Stimulated activated CD4-positive, alpha-beta T cell treated with anti-CD3 and anti-CD28 coated beads, Interleukin-12 subunit alpha, Interleukin-12 subunit beta, amount 100 ng/mL, for 24 hours (primary cell): ENCODE measurements at places on chromosomes 3 and 15.

DNA sequence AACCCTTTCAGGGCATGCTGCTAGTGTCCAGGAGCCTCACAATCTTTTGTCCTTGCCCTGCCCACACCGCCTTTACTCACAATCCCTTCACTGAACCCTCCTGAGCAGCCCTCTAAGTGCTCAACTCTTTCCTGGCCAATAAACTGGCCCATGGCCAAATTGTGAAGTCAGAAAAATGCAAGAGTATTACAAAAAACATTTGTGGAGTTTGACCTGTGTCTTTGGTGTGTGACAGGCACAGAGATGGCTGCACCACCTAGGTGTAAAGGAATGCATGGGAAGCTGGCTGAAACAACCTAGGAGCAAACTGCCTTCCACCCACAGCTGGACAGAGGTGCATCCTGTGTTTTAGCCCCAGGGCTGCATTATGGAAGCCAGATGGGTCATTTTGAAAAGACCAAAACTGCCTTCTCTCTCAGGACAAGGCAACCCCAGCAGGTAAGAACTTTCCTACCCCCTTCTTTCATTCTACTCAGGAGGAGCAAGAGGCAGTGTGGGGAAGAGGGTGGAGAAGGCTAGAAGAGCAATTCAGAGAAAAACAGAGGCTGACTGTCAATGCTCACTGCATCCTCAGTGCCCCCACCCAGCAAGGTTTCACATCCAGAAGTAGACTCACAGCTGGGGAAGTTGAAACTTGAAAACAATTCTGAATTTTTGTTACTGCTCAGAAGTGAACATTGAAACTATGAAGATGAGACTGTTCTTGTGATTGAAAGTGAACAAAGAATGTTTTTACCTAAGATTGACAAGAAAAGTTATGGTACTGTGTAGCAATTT lies 78.6 kb downstream of the TRIM42 start:
- no peak for DNase-seq

DNA sequence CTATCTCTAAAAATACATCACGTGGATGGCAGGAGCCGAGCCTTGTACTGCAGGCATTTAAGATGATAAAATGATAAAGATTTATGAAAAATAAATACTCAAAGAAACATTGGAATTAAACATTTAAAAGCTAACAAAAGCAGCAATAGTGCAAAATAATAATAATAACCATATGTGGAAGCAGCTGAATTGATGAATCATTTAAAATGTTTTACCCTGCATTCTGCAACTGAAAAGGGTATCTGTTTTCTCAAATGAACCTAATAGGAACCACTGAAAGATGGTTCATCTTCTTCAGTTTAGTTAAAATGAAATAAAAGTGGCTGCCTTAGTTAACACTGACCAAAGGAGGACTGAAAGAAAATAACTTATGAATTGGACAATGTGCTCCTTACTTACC lies 436.1 kb downstream of the TUSC7 start:
- no peak for DNase-seq

DNA sequence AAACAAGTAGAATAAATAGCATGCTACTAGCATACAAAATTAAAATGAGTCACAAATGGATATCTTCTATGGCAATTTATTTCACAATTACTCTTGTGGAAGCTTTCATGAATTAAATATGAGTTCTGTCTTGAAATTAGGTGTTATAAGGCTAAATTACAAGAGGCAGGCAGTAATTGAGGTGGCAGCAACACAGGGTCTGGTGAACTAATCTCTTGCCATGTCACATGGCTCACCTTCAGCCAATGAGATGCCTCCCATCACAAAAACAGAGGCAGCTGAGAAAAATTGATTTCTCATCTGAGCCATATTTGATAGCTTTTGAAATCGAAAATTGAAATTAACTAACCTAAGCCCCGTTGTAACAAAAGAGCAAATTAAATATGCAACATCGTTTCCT lies 268.8 kb downstream of the NR2F2 start:
- no peak for DNase-seq

DNA sequence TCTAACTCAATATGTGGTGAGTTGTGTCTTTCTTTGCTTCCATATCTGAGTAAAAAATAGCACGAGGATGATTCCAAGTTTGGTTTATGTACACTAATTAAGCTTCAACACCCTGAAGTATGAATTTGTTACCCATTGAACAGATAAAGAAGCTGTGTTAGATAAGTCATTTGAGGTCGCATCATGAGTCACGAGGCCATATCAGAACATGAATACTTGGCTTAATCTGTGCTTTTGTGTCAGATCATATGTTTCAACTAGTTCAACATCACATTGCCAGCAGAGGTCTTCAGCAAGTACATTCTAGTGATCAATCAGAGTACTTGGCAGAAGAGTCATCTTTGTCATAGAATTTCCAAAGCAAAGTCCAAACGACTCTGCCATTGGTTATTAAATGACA lies 26.3 kb upstream of the MITF start:
- no peak for DNase-seq

GRCh38 chr3:187064210-187065115 lies 74.8 kb downstream of the RPL39L start:
- DNase-seq: no peak

GRCh38 chr15:31317421-31318327 lies 9.0 kb upstream of the KLF13 start:
- no peak for DNase-seq

DNA sequence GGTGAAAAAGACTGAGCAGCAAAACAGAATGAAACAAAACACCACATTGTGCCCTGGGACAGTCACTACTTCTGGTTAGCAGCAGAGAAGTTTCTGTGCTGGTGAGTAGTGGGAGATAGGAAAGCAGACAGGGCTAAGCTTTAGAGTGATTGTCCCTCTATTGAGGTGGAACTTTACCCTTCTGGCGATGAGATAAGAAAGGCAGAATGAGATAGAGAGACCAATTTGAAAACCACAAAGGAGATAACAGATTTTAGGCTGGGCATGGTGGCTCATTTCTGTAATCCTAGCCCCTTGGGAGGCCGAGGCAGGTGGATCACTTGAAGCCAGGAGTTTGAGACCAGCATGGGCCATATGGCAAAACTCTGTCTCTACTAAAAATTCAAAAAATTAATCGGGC lies 208.5 kb downstream of the TBL1XR1 start:
- no peak for DNase-seq

GRCh38 chr15:70810916-70811578 lies 42.9 kb downstream of the LARP6 start:
- no peak for DNase-seq

GRCh38 chr3:112615989-112616731 lies 24.8 kb downstream of the CCDC80 start:
- no peak for DNase-seq

GRCh38 chr3:151476344-151477018 lies 15.6 kb upstream of the IGSF10 start:
- DNase-seq: no peak
